ENCODE measurements at places on chromosomes 11 and 22. TPM values are rescaled to one million over a fixed set of nuclear protein-coding genes. Genes with fewer than 3 reads are reported as not detected.

Gene ZBTB3
- 14.1 TPM for total RNA-seq

Gene IL17REL
- total RNA-seq, result not detected

Gene ARVCF
- 9.3 TPM for total RNA-seq

Gene OR6A2
- total RNA-seq, result not detected

Gene TSSK2
- total RNA-seq, result not detected

Gene SCN4B
- not detected for total RNA-seq

Gene POTEH
- 0.05 TPM for total RNA-seq

Gene PKP3
- 44.0 TPM for total RNA-seq

Gene DDTL
- 1.2 TPM for total RNA-seq

Gene POU2AF2
- total RNA-seq, result not detected

Gene OR4D10
- not detected for total RNA-seq

Gene SPTBN2
- total RNA-seq, result 31.6 TPM

Gene CBY1
- 15.9 TPM for total RNA-seq

Gene KRTAP5-2
- not detected for total RNA-seq

Gene ACO2
- 41.2 TPM for total RNA-seq

- peak; percentile 1 for DNase-seq
Observed at GRCh38 chr11:135075740-135076139, 663.7 kb upstream of the B3GAT1 start.

- DNase-seq, result no peak
Observed at GRCh38 chr22:22815397-22816170, 72.0 kb upstream of the IGLL5 start.

DNA sequence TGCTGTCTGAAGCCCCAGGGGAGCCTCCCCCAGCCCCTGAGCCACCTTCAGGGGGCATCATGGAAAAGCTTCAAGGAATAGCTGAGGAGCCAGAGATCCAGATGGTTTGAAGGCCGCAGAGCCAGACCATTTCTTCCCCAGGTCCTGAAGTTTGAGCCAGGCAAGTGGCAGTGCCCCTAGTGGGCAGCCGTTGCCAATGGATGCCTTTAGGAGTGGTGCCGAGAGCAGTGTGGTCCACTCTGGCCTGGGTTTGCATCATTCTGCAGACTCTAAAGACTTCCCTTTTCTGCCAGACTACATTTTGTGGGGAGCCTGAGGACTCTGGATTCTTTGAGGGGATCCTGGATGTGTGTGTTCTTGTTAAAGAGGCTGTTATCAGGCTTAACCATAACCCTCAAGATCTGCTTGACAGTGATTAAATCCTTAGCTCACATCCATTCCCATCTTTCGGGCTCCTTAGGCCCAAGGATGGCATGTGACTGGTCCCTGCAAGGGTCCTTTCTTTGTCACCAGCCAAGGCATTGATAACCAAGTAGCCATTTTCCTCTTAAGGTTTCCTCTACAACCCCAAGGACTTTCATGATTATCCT is 13.1 kb downstream of the HINFP start:
- no peak for DNase-seq

GRCh38 chr11:117458275-117459122 is 130.8 kb downstream of the CEP164 start:
- DNase-seq, result peak; percentile 23

DNA sequence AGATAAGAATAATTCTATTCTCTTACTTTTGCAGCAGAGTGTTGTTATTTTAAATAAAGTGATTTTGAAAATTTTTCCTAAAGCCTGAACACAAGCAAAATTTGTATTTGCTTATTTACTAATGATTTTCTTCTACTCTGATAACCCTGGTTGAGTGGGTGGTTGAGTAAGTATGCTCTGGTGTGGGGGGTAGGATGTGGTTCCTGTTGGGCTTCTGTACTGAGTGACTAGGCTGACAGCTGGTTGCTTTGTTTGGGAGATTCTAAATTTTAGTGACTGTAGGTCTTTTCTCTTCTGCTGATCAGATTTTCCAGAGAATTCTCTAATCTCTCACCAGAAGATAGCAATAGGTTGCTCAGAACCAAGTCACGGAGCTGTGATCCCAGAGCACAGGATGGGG is 61.6 kb downstream of the METTL15 start:
- no peak for DNase-seq

DNA sequence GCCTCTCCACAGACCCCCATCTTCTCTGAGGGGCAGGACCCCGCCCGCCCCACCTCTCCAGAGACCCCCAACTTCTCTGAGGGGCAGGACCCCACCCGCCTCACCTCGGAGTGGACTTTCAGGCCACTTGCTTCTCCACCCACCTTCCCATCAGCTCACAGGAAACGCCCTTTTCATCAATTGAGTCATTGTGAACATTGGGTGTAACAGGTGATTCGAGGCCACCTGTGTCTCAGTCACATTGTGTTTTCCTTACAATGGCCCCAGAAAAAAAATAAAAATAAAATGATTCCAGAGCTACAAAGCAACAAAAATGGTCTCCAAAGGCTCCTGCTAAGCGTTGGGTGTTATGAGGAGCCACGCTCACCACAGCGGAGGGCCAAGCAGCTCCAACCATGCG is 36.0 kb downstream of the BRD1 start:
- no peak for DNase-seq

DNA sequence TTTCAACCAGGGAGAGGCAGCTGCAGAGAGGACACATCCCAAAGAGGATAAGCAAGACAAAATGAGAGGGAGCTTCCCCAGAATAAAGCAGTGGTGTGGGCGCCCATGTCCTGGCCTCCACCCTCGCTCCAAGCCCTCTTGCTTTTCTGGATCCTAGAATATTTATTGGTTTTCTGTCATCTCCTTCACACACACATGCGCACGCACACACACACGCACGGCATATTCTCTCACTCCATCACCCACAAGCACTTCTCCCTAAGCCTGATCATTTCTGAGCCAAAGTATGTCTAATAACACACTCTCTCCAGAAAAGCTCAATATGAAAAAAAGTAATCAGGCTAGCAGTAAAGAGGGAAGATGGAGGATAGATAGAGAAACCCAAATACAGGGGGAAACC is 7.6 kb downstream of the IGSF9B start:
- DNase-seq, result no peak

GRCh38 chr11:127620671-127621070 is 620.1 kb upstream of the KIRREL3 start:
- peak; percentile 2 for DNase-seq

- DNase-seq, result peak; percentile 41
Observed at GRCh38 chr11:10669258-10670033, 24.1 kb downstream of the IRAG1 start.

GRCh38 chr22:37214731-37215030 is 2.4 kb upstream of the SSTR3 start:
- DNase-seq, result no peak

GRCh38 chr11:123892031-123892430 is 6.6 kb upstream of the TMEM225 start:
- no peak for DNase-seq

- DNase-seq, result no peak
Observed at GRCh38 chr11:116062490-116063171, 558.4 kb upstream of the CADM1 start.

DNA sequence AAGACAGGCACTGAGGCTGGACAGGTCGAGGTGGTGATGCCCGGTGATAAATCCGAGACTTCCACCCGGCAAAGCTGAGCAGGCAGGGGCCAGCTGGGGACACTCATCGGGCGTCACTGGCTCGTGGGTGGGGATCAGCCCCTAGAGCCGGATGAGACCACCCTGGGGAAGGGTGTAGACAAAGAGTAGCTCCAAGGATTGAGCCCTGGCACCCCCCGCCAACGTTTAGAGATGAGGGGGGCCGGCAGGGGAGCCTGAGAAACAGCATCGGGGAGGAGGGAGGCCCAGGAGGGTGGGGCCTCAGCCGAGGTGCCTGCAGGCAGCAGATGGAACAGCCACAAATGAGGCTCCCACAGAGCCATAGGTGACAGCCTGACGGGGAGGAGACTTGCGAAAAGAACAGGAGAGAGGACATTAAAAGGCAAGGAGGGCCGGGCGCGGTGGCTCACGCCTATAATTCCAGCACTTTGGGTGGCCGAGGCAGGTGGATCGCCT is 27.4 kb upstream of the CBX7 start:
- DNase-seq, result no peak

GRCh38 chr11:82987997-82988396 is 83.7 kb downstream of the RAB30 start:
- DNase-seq, result no peak

GRCh38 chr11:58057481-58057880 is 26.7 kb downstream of the OR6Q1 start:
- DNase-seq, result no peak

All from A172 (cell line).